ENCODE measurements at places on chromosomes 16 and 17.

DNA sequence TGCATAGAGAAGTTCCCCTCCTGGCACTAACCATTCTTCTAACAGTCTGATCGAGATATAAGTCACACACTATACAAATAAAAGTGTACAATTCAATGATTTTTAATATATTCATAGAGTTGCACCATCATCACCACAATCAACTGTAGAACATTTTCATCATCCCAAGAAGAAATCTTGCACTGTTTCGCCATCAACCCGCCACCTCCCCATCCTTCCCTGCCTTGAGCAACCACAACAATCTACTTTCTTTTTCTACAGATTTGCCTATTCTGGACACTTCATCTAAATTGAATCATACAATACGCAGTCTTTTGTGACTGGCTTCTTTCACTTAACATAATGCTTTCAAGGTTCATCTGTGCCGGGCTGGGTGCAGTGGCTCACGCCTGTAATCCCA lies 33.0 kb upstream of the GUCY2D start:
- DNase-seq = no peak

- DNase-seq = no peak
These were observed 113.0 kb downstream of the LITAF start for GRCh38 chr16:11473728-11474127.

DNA sequence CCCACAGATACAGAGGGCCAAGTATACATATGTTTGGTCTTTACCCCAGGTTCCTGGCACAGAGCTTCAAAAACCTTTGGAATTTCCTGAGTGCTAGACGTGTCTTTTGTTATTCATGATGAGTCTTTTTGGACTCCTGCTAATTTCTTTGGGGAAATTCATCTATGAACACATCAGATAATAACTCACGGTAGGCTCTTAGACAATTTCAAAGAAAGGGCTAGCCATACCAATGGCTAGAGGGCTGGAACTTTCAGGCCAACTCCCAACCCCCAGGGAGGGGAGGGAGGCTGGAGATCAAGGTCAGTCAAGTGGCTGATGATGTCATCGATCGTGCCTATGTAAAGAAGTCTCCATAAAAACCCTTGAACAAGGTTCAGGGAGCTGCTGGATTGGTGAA lies 101.9 kb downstream of the STX8 start:
- peak; percentile 6 for DNase-seq

DNA sequence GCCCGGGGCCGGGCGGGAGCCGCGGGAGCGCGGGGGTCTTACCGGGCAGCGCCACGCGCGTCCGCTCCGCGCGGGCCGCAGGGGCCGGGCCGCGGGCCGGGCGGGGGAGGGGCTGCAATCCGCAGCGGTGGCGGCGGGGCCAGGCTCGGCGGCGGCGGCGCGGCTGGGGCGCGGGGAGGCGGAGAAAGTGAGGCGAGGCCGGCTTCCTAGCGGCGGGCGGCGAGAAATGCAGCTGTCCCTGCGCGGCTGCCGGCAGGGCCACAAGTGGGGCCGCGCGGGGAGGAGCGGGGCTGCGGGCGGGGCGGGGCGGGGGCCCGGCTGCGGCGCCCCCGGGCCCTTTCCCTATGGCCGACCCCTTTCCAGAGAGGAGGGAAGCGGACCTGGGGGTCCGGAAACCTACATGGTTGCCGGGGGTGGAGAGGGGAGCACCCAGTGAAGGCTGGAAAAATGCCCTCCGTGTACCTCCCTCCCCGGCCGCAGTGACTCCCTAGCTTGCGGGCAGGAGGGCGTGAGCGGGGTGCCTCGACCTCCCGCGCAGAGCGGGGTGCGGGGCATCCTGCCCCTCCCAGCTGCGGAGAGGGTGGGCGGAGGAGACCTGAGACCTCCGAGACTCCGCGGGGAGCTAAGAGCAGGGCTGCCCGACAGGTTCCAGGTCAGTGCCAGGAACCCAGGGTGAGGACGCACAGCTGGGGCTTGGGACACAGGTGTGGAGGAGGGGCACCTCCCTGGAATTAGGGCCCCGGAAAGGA lies at the start of gene CUEDC1:
Gene CUEDC1 (minus strand): TSS at position 230 of the 749 bp plus-strand sequence. CDS start 69,848 bp downstream, outside the sequence.
- peak; percentile 48 for DNase-seq

GRCh38 chr17:17755715-17756114 lies 74.5 kb downstream of the RAI1 start:
- no peak for DNase-seq

DNA sequence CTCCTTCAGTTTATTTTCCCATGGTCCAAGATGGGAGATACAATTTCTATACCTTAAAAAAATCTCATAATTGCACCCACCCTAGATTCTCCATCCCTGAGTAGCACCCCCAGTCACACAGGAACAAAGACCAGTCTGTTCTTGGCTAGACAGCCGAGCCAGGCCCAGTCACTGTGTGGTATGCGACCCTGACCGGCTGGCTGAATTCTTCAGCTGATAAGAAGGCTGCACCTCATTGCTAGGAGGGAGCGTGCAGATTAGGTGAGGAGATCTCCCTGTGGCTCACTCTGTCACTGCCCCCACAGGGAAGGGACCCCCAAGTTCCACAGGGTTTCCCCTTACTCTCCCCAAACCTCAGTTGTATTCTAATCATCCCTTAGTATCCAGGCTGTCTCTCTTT lies 138.7 kb downstream of the SALL1 start:
- no peak for DNase-seq

Data from fibroblast of lung (primary cell).